ENCODE measurements at places on chromosomes 4 and X.
A peak's percentile ranks its signal among the peaks of the same experiment; 100 is the strongest.

DNA sequence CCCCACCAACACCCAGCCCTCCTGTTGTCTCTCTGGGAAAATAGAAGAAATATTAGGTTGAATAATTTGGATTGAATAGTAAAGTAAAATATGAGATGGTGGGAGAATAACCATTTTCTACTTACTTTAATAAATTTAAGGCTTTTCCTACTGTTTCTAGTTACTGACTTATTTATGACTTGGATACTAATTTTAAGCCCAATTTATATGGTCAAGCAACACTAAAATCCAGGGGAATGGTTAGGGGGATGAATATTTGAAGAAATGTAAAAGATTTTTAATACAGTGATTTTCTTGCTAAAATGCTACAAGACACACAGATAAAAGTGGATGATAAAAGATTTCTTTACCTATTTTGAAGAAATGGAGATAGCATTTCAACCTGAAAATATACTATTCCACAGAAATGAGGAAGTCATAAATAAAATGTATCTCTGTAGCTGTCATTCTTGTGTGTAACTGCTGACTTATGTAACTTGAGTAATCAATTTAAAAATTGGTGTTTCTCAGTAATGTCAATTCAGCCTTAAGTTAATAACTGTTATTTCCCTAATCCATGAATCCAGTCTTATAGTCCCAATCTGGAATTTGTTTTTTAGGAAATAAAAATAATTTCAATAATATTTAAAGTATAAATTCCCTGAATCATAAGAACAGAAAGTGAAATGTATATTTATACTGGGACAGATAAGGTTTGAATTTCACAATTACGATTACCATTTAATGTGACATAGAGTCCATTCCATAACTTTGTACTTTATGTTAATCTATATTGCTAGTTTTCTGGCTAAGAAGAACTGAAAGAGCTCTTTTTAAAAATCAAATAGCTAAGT lies 24.3 kb upstream of the IL2 start:
- DNase-seq, result no peak

DNA sequence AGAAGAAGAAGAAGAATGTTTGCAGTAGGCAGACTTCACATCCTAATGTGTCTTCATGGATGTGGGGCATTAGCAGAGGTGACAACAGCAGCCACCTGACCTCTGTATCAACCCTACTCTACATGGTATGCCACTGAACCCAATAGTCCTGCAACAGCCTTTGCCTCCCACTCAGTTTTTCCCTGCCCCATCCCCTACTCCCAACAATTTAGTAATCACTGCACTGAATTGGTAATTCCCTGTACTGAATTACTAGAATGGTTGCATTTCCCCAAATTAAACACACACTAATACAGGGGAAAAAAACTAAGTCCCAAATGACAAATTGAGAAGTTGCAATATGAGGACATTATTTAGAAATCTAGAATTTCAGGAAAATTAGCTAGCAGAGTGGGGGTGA lies 31.4 kb upstream of the FAM241A start:
- no peak for DNase-seq

GRCh38 chr4:44931720-44932119 lies 205.4 kb upstream of the GNPDA2 start:
- no peak for DNase-seq

DNA sequence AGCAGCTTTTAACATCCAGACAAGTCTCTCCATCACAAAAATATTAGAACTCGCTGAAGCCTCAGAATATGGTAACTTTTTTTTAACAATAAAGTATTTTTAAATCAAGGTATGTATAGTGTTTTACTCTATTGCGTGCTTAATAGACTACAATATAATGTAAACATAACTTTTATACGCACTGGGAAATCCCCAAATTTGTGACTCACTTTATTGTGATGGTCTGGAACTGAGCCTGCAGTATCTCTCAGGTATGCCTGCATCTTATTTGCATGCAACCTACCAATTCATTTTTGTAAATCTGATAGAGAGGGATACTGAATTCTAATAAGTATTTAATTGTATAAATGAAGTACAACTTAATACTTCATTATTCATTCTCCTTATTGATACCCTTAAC lies 823.5 kb downstream of the ADGRL3 start:
- DNase-seq, result no peak

GRCh38 chrX:100591256-100592051 lies 6.7 kb downstream of the TNMD start:
- no peak for DNase-seq

- no peak for DNase-seq
Measured at GRCh38 chr4:85092943-85093342, 126.5 kb upstream of the WDFY3 start.

- peak; percentile 8 for DNase-seq
Measured at GRCh38 chrX:70769659-70770227, 138.8 kb downstream of the TEX11 start.

GRCh38 chrX:39450234-39450977 lies 647.4 kb downstream of the BCOR start:
- no peak for DNase-seq

GRCh38 chr4:135204311-135204710 lies 1002.7 kb upstream of the PABPC4L start:
- DNase-seq, result no peak

- DNase-seq, result no peak
Measured at GRCh38 chr4:31020363-31020762, 300.2 kb downstream of the PCDH7 start.
